ENCODE measurements at places on chromosomes 16 and 17.

DNA sequence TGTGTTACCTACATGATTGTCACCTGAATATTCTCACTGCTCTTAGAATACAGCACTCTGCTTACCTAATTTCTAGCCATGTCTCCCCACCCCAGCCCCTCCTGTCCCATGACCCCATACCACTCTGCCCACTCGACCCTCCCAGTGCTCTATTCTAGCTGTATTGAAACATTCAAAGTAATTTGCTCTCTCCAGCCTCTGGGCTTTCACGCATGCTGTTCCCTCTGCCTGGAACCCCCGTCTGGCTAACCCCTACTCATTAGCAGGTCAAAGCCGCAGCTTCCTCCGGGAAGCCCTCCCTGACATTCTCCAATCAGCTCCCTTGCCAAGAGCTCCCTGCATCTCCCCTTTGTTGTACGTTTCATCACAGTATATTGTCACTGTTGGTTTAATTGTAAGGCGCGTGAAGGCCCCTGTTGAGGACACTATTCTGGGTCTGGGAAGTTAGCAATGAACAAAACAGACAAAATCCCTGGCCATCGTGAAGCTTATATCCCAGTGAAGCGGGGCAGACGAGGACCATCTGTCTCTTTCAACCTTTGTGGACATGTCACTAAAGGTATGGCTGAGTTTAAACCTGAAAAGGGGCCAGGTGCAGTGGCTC is 72.3 kb upstream of the LHX1 start:
- no peak for DNase-seq

GRCh38 chr17:31431852-31432658 is 40.6 kb downstream of the RAB11FIP4 start:
- DNase-seq, result no peak

DNA sequence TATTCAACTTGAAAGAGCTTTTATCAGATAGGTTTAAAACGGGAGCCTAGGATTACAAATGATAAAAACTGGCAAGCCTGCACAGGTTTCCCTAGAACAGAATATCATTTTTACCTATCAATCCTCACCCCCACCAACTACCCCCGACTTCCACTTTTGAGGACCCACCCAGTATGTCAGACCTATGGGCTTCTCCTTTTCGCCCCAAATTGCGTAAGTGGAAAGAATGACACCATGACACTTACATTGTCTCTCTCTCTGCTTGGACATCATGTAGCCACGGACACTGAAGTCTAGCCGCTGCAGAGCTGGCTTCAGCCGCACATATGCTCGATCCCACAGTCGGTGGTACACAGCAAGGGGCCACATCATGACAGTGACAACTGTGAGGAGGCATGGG is 7.4 kb upstream of the PSMC3IP start:
- no peak for DNase-seq

- no peak for DNase-seq
Observed at GRCh38 chr17:73304971-73305812, 6.6 kb downstream of the CDC42EP4 start.

- DNase-seq, result no peak
Observed at GRCh38 chr17:78219396-78220150, 5.5 kb downstream of the BIRC5 start.

GRCh38 chr17:78412403-78412802 is 34.0 kb downstream of the PGS1 start:
- DNase-seq, result peak; percentile 63

DNA sequence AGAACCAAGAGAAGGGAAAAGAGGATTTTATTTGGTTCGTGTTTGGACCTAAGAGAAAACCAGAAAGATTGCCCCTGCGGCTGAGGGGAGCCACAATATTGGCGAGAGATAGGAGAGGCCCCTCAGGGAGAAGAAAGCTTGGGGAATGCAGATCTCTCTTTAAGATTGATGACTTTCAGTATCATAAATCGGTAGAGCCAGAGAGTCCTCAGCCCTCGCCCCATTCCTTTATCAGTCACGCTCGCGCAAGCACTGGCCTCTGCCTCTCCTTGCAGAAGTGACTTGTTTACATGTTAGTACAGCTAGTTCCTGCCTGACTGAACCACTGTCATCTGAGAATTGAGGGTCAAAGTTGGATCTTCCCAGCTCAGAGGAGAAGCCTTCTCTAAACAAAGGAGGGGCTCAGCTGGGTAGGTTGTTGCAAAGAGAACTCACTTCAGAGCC is 21.5 kb upstream of the KRT19 start:
- no peak for DNase-seq

- peak; percentile 71 for DNase-seq
Observed at GRCh38 chr17:29111816-29112499, 68.2 kb downstream of the MYO18A start.

DNA sequence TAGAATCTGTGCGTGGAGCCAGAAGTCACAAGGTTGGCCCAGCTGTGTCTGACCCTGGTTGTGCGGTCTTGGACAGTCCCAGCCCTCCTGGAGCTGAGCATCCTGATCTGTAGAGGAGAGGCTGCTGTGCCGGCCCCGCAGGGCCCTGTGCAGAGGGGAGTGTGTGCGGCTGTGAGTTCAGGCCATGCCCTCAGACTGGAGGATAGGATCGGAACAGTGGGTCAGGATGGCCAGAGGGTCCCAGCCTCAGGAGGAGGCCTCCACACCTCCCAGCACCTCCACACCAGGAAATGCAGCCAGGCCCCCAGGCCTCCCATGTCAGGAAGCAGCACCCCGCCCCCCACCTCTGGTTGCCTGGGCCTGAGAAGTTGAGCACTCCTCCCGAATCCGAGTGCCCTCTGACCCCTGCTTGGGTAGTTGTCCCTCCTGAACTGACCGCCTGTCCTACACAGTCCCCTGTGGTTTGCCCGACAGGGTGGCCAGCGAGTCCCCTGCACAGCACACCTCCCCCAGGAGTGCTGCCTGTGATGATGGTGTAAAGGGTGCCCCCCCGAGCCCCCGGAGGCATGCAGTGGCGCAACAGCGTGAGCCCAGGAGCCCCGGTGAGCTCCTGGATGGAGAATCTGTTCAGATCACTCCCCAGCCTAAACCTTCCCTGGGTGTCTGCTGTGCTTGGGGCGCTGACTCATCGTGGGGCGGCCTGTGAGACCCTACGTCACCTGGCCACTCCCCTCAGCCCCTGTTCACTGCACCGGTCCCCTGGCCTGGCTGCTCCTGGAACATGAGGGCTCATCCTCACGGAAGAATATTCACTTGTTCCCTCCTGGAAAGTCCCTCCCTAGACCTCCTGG is 285.2 kb downstream of the SEC14L1 start:
- no peak for DNase-seq

DNA sequence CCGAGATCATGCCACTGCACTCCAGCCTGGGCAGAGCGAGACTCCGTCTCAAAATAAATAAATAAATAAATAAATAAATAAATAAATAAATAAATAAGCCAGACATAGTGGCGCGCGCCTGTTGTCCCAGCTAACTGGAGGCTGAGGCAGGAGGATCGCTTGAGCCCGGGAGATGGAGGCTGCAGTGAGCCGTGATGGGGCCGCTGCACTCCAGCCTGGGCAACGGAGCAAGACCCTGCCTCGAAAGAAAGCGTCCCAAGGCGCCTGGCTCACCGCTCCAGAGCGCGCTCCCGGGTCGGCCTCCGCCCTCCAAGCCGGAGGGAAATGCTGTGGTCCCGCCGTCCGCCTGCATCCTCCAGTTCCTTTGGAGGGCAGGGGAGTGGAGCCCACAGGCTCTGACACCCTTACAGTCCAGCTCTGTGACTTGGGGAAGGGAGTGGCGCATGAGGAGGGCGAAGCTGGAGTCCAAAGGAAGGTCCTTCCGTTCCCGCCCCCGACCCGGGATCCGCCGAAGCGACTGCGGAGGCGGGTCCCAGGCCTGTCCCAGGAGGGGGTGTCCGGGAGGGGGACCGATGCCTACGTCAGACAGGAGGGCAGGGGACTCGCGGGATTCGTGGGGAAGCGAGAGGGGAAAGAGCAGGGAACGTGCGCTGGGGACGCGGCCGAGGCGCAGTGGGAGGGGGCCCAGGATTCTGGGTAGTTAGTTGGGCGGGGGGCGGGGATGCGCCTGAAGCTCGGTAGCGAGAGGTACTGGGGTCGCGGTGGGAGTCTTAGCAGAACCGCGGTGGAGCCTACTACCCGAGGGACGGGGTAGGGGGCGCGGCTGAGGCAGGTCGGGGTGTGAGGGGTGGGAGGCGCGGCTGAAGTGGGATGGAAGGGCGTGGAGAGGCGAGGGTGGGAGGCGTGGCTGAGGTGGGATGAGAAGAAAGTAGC is 8.4 kb upstream of the TRPV2 start:
- no peak for DNase-seq

GRCh38 chr17:49696233-49696761 is 11.5 kb downstream of the SLC35B1 start:
- DNase-seq, result peak; percentile 76

GRCh38 chr16:1768767-1769401 is 2.5 kb downstream of the NME3 start:
- DNase-seq, result no peak

All from activated CD4-positive, alpha-beta memory T cell treated with anti-CD3 and anti-CD28 coated beads, Interleukin-2, amount 10 ng/mL, durations not matched to agents 7 days and 5 days (primary cell).